Motor neuron (in vitro differentiated cells): ENCODE measurements at places on chromosomes 3 and 15. TPM values are rescaled to one million over a fixed set of nuclear protein-coding genes. Genes with fewer than 3 reads are reported as not detected.

DNA sequence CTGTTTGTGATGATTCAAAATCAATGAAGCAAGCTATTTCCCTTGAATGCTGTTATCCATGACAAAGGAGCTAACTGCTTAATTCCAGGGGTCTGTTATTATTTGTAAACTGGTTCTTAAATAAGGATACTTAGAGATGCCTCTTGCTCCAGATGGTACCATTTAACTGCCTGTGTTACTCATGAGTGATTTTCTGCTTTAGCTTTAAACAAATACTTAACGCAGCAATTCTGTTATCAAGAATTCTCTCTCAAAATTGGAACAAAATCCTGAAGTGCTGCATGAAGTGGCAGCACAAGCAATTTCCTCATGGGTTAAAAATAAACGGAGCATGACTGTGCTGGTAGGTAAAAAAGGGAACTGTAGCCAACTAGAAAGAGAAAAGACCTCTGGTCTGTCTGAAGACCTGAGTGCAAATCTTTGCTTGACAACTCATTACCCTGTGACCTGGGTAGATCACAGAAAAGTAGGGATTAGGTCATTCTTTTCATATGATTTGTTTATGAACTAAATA, 62.5 kb upstream of the GBE1 start:
- no peak for ATAC-seq

- no peak for ATAC-seq
These were observed 120.1 kb downstream of the ADAMTS17 start for GRCh38 chr15:100221471-100222348.

DNA sequence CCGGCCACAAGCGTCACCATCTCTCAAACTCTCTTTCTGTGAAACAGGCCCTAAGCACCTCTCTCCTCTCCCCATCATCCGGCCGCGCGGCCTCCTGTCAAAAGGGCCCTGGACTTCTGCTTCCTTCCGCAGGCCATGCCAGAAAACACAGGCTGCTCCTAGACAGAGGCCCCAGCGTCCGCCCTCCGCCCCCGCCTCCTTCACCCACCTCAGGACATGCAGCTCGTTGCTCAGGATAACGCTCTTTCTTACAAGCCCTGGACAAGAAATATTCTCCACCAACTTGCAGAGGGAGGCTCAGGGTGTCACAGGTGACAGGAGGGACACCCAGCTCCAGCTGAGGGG, 212.0 kb downstream of the XXYLT1 start:
- no peak for ATAC-seq

DNA sequence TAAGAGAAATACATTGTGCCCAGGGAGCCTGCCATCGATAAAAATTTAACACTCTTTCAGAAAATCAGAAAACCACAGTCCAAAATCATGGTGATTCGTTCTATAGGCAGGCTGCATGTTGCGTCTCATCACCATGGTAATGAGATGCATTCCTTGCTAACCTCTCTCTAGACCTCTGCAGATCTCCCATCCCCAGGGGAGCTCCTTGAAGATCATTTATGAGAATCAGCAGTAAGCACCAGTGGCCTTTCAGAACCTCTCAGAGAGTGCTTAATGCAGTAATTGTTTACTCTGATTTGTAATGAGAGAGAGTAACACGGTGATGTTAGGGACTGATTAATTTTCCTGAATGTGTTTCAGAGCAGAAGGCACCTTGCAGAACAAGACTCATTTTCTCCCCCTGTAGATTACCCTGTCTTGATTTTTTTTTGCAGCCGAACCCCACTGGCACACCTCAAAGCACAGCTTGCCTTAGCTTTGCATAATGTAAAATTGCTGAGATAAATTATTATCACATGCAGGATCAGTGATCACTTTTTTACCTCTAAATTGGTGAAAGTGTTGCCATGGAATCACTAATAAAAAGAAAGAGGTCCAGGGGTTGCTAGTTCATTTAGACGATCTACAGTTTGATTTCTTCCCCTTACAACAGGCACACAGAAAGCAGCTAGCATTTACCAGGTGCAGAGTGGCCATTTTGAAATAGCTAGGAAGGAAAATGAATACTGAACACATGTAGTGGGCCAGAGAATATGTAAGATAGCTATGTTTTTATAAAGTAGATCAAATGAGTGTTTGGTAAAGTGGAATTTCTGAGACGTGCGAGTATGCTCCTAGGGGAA, 98.9 kb upstream of the CHL1 start:
- peak; percentile 86 for ATAC-seq

DNA sequence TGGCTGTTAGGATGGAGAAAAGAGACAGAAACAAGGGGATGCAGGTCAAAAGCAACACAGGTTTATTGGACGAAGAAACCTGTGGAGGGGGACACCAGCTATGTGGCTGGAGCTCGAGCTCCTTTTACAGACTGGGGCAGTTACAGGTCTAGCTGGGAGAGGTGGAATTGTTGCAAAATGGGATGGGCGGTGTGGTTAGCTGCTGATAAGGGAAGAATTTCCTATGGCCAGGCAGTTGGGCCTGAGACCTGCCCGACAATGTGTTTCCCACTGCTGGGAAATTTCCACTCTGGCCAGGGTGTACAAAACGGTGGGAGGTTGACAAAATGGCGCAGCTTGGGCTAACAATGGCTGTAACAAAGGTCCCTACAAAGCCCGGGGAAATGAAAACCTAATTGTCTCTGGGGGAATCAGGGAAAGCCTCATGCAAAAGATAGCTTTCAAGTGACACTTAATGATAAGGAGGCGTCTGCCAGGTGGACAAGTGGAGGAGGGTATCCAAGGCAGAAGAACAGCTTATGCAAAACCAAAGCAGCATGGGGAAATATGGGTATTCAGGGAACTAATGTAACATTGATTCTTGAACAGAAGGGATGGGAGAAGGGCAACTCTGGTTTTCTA, 137.4 kb upstream of the SGO1 start:
- ATAC-seq: no peak

GRCh38 chr3:50162034-50162883, 7.1 kb downstream of the SEMA3F start:
- no peak for ATAC-seq

DNA sequence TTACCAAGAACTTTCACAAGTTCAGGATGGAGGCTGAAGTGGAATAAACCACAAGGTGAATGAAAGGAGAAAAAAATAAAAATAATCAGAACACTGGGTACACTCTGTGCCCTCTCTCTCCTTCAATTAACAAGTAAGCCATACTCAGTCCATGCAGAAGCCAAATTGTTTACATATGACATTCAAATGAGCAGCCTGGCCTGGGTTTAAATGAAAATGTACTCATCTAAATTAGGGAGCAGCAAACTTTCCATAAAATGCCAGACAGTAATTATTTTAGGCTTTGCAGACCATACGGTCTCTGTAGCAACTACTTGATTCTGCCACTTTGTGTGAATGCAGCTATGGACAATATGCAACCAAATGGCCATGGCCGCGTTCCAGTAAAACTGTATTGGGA, 376.6 kb downstream of the MAGI1 start:
- ATAC-seq: peak; percentile 25

DNA sequence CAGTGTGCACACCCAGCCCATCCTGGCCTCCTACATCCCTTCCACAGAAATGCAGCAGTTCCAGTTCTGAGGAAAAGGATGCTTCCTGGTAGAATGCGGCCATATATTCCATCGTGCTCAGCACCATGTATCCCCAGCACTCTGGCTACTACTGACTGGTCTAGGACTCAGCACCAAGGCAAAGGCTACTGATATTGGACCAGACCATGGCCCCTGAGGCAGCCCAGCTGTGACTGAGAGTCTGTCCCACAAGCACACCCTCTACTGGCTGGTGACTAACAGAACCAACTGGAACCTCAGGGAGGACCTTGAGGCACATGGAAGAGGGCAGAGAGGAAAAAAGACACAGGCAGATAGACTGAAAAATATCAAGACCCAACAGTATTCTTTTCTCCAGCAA, 30.0 kb downstream of the TARS3 start:
- no peak for ATAC-seq

DNA sequence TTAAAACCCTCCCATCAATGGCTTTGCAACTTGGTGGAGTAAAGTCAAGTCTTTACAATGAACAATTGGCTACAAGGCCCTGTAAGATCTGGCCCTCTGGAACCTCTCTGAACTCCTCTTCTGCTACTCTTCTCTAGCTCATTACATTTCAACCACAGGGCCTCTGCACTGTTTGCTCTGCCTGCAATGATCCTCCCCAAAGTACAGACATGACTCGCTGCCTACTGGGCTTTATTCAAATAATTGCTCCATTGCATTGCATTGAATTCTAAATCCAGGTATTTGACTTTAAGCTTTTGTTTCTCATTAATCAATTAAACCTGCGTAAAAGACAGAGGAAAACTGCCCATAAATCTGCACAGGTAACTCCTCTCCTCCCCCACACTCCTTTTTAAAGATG, 96.7 kb downstream of the CD47 start:
- no peak for ATAC-seq

DNA sequence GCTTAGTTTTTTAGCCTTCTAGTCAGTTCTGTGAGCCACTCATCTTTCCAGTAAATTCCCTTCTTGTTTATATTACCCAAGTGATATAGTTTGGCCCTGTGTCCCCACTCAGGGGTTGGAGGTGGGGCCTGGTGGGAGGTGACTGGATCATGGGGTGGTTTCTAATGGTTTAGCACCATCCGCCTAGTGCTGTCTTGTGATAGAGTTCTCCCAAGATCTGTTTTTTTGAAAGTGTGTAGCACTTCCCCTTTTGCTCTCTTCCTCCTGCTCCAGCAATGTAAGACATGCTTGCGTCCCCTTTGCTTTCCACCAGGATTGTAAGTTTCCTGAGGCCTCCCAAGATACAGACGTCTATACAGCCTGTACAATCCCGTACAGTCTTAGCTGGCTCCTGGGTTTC, 53.7 kb upstream of the INO80 start:
- no peak for ATAC-seq

- ATAC-seq: no peak
These were observed 40.9 kb downstream of the SEMA3G start for GRCh38 chr3:52403955-52404354.

DNA sequence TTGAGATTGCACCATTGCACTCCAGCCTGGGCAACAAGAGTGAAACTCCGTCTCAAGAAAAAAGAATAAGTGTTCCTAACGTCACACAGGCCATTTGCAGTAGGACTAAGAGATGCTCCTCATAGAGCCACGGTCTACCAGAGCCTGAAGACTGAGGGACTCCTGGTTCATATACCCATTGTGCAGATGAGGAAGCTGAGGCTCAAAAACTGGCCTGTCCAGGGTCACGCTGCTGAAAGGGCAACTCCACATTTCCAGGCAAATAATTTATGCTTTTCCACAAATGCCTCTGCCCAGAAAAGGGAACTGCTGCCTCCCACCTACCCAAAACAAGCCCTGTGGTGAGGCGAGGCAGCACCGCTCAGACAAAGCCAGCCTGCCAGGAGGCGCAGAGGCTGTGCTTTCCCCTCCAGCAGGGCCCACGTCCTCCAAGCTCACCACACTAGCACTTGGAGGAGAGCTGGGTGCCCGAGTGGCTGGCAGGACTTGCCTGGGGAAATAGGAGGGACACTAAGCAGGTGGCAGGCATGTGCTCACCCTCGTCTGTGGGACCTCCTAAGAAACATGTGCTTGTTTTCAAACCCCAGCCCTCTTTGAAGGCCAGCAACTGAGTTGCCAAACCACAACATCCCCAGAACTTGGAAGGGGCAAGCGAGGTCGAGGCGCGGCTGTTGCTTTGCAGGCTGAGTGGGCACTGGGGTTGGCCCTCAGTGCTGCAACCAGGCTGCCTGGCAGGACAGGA, 195.6 kb downstream of the XXYLT1 start:
- ATAC-seq: no peak

DNA sequence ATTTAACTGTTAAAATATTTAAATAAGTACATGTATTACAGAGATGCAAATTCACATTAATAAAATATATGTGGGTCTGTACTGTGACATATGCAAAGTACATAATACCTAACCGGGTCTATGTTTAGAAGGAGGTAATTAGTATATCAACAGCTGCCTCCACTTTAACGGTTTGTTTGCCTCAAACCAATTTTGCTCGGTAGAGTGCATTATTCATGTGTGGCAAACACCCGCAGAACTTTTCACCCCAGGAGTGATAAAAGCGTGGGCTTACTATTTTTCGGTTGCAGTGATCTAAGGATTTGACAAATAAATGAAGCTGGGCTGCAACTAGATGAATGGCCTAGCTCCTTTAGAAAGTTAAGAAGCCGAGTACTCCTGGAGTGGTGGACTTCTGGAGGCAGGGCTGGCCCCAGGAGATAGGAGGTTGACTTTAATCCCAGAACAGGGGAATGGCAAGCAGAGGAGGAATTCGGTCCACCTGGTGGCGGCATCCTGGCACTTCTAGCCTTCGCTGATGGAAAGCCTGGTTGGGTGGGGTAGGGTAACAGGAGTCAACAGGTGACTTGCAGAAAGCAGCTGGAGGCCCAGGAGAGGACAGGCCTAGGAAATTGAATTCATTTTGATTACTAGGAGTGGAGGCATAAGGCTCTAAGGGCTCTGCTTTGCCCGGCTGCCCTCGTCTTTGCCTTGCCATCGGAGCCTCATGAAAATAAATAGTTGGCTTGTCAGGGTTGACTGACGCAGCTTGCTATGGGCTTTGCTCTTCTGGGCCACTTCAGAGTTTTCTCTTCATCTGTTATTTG, 2.4 kb downstream of the SLCO3A1 start:
- ATAC-seq: no peak

- ATAC-seq: peak; percentile 8
These were observed 15.1 kb downstream of the DUSP7 start for GRCh38 chr3:52041118-52041731.

GRCh38 chr3:139309061-139309591, 34.7 kb upstream of the MRPS22 start:
- ATAC-seq: peak; percentile 73

DNA sequence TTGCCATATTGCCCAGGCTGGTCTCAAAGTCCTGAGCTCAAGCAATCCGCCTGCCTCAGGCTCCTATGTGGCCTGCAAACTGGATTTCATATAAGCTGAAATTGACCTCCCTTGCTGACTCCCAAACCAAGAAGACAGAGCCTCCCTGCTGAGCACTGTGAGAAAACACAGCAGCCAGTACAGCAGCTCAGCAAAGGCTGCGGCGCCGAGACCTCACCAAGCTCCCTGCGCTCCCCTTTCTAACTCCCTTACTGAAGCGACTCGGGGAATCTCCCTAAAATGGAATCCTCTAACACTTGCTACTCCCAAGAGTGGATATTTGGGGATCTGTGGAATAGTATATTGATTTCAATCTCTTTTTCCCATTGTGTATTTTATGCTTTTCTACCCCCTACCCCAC, 34.6 kb downstream of the MUC20 start:
- ATAC-seq: no peak

GRCh38 chr15:48406266-48406891, 75.2 kb downstream of the DUT start:
- peak; percentile 9 for ATAC-seq

GRCh38 chr3:52019352-52020080, 23.8 kb upstream of the RPL29 start:
- ATAC-seq: no peak

- peak; percentile 0 for ATAC-seq
These were observed 4.7 kb downstream of the BHLHE40 start for GRCh38 chr3:4983739-4984510.

The CFAP100 gene
- total RNA-seq: 0.22 and 0.75 TPM in 2 replicates

The SEMA6D gene
- 98.2 and 132 TPM in 2 replicates for total RNA-seq

The RPP25 gene
- total RNA-seq: 7.3 and 10.4 TPM in 2 replicates

The TLR9 gene
- 0.15 and 0.29 TPM in 2 replicates for total RNA-seq

The PIK3R4 gene
- total RNA-seq: 15.1 and 18.6 TPM in 2 replicates

The CYP1A1 gene
- total RNA-seq: 1.1 and 1.2 TPM in 2 replicates

The GOLGA6L10 gene
- total RNA-seq: 0.41 and 0.48 TPM in 2 replicates

The SLC9C1 gene
- not detected in 2 replicates for total RNA-seq

The CAMK2N2 gene
- 5.5 and 7.4 TPM in 2 replicates for total RNA-seq

The TGM4 gene
- 0.38 and 0.49 TPM in 2 replicates for total RNA-seq

The IL5RA gene
- 0.05 and 0.54 TPM in 2 replicates for total RNA-seq

The SCN11A gene
- 1.2 TPM in 2 replicates for total RNA-seq

The ZCWPW2 gene
- 1.0 TPM in 2 replicates for total RNA-seq
